Caco-2 (cell line): ENCODE measurements at places on chromosomes 6 and 20.

GRCh38 chr6:81808851-81809570 is 56.5 kb upstream of the TENT5A start:
- peaks cover 13% of the 10 kb centered on the region for H3K4me1 ChIP-seq
- no peaks in the 10 kb centered on the region for H3K36me3 ChIP-seq
- no peak for DNase-seq
- no peak overlapping the region for H3K4me3 ChIP-seq
- no peaks in the 10 kb centered on the region for H3K27me3 ChIP-seq

GRCh38 chr6:159806021-159806458 is 6.0 kb downstream of the PNLDC1 start:
- peak overlapping the region; percentile 61 for H3K27ac ChIP-seq
- no peak overlapping the region for H3K4me3 ChIP-seq
- no peaks in the 10 kb centered on the region for H3K36me3 ChIP-seq
- no peaks in the 10 kb centered on the region for H3K27me3 ChIP-seq

GRCh38 chr6:50962213-50962759 is 143.6 kb downstream of the TFAP2B start:
- no peak overlapping the region for H3K4me3 ChIP-seq
- DNase-seq: no peak
- H3K36me3 ChIP-seq: no peaks in the 10 kb centered on the region
- no peaks in the 10 kb centered on the region for H3K4me1 ChIP-seq

- H3K27me3 ChIP-seq: no peaks in the 10 kb centered on the region
- peak; percentile 30 for DNase-seq
- H3K4me1 ChIP-seq: no peaks in the 10 kb centered on the region
- no peak overlapping the region for H3K27ac ChIP-seq
- H3K36me3 ChIP-seq: no peaks in the 10 kb centered on the region
- H3K4me3 ChIP-seq: no peak overlapping the region
Measured at GRCh38 chr20:60271597-60271996, 313.4 kb downstream of the CDH26 start.

GRCh38 chr6:79600812-79601609 is 30.1 kb upstream of the SH3BGRL2 start:
- H3K36me3 ChIP-seq: no peaks in the 10 kb centered on the region
- peaks cover 65% of the 10 kb centered on the region for H3K4me1 ChIP-seq
- H3K4me3 ChIP-seq: no peak overlapping the region
- H3K27ac ChIP-seq: peak overlapping the region; percentile 67
- H3K27me3 ChIP-seq: no peaks in the 10 kb centered on the region

GRCh38 chr6:75424618-75425548 is 68.7 kb downstream of the FILIP1 start:
- DNase-seq: no peak
- H3K4me1 ChIP-seq: no peaks in the 10 kb centered on the region
- no peaks in the 10 kb centered on the region for H3K27me3 ChIP-seq

DNA sequence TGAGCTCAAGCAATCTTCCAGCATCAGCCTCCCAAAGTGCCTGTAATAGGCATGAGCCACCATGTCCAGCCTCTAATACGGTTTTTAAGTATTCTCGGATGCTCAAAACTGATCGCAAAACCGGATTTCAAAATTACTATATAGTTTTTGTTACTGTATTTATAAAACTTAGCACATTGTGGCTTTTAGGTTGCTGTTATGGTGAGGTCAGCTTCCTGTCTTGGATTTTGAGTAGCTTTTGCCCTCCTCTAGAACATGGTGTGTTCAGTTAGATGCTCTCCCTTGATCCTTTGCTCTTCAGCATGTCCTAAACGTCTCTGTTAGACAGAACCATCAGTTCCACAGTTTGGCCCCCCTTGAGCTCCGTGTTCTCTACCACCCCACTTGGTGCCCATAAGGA is 96.2 kb downstream of the RPP40 start:
- no peak for DNase-seq
- no peak overlapping the region for H3K4me3 ChIP-seq
- H3K4me1 ChIP-seq: peaks cover 14% of the 10 kb centered on the region
- no peaks in the 10 kb centered on the region for H3K36me3 ChIP-seq
- peak overlapping the region; percentile 64 for H3K27ac ChIP-seq

- DNase-seq: no peak
- no peaks in the 10 kb centered on the region; the same call in 1 of the 2 replicates for H3K36me3 ChIP-seq
- no peaks in the 10 kb centered on the region for H3K4me1 ChIP-seq
- H3K4me3 ChIP-seq: no peak overlapping the region
- H3K27me3 ChIP-seq: no peaks in the 10 kb centered on the region
Measured at GRCh38 chr20:15185913-15186312, 848.5 kb upstream of the FLRT3 start.

DNA sequence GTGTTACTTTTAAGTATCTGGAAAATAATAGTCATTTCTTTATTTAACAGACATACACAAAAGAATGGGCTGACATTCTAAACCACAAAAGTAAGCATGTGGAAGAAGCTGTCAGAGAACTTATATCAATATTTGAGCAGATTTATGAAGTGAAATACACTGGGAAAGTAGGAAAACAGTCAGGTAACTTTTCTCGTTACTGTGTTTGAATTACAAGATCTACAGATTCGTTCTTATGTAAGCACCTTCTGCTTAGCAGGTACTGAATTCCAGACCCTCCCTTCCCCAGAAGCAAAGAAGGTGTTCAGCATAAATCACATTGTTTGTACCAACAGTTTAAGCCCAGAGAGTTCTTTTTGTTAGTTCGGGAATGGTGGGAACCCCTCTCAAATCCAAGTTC is 88.0 kb downstream of the DNAH8 start:
- peak overlapping the region; percentile 30 for H3K27ac ChIP-seq
- no peaks in the 10 kb centered on the region for H3K36me3 ChIP-seq
- no peaks in the 10 kb centered on the region for H3K27me3 ChIP-seq
- DNase-seq: no peak
- H3K4me3 ChIP-seq: no peak overlapping the region

- no peak overlapping the region for H3K27ac ChIP-seq
- no peak overlapping the region for H3K4me3 ChIP-seq
- no peaks in the 10 kb centered on the region for H3K27me3 ChIP-seq
- no peaks in the 10 kb centered on the region for H3K4me1 ChIP-seq
Measured at GRCh38 chr6:139240161-139241010, 51.4 kb downstream of the TXLNB start.

GRCh38 chr6:74491844-74492374 is 713.9 kb downstream of the COL12A1 start:
- no peaks in the 10 kb centered on the region for H3K36me3 ChIP-seq
- no peak overlapping the region for H3K4me3 ChIP-seq
- H3K27me3 ChIP-seq: no peaks in the 10 kb centered on the region

DNA sequence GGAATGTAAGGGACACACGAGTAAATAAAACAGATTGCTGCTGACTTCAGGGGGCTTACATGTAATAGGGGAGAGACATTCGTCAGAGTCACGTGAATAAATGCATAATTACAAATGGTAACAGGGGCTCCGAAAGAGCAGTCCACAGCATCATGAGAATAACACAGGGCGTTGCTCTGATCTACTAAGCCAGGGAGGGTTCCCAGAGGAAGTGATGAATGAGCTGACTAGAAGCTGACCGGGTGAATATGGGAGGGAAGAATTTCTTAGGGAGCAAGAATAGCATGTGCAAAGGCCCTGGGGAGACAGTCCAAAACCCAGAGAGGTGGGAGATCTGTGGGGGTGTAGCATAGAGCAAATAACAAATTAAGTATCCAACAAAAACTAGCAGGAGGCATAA is 2.4 kb downstream of the BPI start:
- H3K4me3 ChIP-seq: no peak overlapping the region
- no peaks in the 10 kb centered on the region for H3K4me1 ChIP-seq
- H3K27ac ChIP-seq: no peak overlapping the region
- no peaks in the 10 kb centered on the region for H3K36me3 ChIP-seq

DNA sequence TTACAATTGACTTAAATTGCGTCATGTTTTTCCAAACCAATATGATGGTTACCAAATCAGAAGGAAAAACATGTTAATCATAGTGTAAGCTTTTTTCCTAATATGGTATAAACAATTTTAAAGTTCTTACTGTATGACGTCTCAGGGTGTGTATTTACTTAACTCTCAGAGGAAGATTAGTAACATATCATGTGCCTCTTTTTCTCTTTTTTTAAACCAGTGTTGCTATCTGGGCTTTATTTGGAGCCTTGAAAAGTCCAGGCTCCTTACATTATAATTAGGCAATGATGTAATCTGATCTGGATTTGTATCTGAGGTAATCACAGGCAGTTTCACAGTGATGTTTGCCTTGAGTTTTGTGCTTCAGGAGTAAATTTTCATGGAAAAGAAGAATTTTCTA is 20.4 kb upstream of the RAB23 start:
- H3K4me1 ChIP-seq: no peaks in the 10 kb centered on the region; the same call in 1 of the 2 replicates
- no peak for DNase-seq
- no peaks in the 10 kb centered on the region for H3K27me3 ChIP-seq
- H3K4me3 ChIP-seq: no peak overlapping the region
- no peaks in the 10 kb centered on the region for H3K36me3 ChIP-seq

DNA sequence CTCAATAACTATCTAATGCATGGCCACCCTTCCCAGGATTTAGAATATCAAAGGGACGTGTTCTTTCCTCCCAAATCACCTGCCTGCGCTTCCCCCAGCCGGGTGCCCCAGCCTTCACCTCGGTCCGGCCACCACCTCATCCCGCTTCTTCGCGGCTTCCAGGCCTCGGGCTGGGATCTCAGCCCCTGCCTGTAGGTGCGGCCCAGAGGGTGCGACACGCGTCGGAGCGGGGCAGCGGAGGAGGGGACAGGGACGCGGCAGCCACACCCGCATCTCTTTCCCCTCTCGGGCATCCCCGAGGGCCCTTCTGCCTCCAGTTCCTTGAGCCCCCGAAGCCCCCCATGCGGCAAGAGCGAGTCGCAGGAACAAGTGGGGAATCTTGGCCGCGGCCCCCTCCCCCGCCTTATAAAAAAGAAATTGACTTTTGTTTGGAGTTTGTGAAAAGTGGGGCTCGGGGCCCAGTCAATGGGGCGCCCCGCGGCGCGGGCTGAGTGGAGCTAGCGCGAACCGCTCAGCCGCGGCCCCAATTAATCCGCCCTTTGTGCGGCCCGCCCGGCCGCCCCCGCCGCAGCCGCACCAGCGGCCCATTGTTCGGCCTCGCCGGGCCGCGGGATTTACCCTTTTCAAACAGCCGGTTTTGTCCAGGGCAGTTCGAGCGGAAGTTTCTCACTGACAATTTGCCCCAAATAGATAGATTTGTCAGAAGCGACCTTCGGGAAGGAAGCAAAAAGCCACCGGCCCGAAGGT is 8.4 kb upstream of the NR2E1 start:
- H3K4me3 ChIP-seq: peak overlapping the region; percentile 39
- peaks cover 8% of the 10 kb centered on the region for H3K4me1 ChIP-seq
- H3K27me3 ChIP-seq: peaks cover 2% of the 10 kb centered on the region; the same call in 1 of the 2 replicates
- no peak overlapping the region for H3K27ac ChIP-seq

DNA sequence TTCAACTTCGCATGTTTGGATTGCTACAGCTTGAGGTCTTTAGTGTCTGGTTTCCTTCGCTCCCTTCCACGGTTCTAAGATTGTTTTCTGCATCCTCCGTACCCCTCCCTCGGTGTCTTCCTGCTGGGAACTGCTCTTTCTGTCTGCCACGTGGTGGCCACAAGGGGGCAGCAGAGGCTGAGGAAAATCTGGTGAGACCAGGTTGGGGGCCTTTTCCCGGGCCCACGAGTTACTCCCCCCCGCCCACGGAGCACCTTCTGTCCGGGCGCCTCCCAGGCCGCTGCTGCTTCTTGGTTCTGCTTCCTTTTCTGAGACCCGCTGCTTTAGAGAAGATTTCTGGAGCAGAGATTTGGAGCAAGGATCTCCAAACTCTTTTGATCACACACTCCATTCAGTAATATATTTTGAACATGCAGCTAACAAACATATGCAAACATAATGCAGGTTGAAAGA is 21.1 kb upstream of the NOTCH4 start:
- peak; percentile 75 for DNase-seq
- no peaks in the 10 kb centered on the region for H3K27me3 ChIP-seq
- H3K4me3 ChIP-seq: no peak overlapping the region
- no peaks in the 10 kb centered on the region for H3K36me3 ChIP-seq

DNA sequence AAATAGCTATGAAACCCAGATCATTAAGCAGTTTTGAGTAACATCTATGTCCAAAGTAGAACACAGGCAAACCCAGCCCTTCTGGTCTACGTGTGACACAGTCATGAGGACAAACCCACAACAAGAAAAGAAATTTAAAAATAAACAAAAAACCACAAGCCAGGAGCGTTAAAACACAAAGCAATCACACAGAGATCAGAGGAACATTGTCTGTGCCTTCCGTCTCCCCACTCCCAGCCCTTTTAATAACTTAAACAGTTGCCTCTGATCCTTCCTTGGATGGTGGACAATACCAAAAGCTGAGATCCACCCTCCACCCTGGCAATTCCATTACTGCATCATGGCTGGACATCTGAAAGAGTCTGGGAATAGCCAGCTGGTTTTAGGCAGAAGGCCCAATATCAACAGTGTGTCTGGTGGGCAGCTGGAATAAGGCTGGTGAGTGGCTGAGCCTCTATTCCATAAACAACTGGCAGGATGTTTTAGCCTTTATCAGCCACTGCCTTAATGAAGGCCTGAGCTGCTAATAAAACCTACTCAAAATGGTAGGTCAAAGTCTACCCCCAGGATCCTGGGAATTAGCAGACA is 15.7 kb upstream of the LAMA4 start:
- no peak overlapping the region for H3K27ac ChIP-seq
- no peaks in the 10 kb centered on the region for H3K4me1 ChIP-seq
- DNase-seq: no peak
- no peak overlapping the region for H3K4me3 ChIP-seq

DNA sequence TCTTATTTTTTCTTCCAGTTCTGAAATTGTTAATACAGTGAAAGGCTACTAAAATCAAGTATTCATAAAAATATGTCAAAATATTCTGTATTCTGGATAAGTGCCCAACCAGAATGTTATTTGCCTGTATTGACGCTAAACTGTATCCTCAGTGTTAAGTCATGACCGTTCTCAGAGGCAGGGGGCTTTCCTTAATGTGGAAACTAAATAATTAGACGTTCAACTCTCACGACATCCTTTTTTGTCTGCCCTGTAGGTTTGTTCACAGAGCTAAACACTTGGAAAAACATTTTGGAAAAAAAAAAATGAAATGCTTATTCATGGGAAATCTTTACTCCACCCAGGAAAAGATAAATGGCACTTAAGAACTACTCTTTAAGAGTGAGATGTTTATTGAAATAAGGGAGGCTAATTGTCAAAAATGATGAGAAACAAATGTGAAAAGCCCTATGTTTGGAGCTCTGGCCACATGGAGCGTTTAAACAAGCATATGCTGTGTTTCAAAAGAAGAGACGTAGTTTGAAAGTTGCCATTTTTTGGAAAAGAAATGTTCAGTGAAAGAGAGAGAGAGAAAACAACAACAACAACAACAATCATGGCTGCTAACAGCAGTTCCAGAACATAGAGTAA is 453.1 kb upstream of the MARCKS start:
- H3K36me3 ChIP-seq: no peaks in the 10 kb centered on the region
- no peaks in the 10 kb centered on the region for H3K4me1 ChIP-seq
- no peak overlapping the region for H3K4me3 ChIP-seq
- no peak for DNase-seq
- H3K27me3 ChIP-seq: no peaks in the 10 kb centered on the region

- DNase-seq: peak; percentile 61
- peaks cover 66% of the 10 kb centered on the region for H3K4me1 ChIP-seq
- H3K36me3 ChIP-seq: no peaks in the 10 kb centered on the region
- H3K27me3 ChIP-seq: no peaks in the 10 kb centered on the region
- H3K27ac ChIP-seq: peak overlapping the region; percentile 54
Measured at GRCh38 chr6:113632220-113632864, 224.8 kb upstream of the MARCKS start.
